ENCODE measurements at places on chromosomes 2 and 18.

DNA sequence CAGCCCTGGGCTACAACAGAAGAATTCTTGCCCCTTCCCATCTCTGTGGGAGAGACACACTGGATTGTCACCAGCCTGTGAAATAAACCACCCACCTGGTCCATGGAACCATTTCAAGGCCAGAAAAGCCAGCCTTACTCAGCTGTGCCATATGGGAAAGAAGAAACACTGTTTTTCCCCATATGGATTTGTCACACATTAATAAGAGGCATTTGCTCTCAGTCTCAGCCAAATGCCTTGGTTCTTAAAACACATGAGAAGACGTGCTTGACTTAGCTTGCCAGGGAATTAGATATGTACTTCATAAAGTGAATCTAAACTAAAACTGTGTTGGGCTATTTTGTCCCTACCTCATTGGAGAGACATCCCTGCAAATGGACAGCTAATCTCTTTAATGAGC, 308.6 kb upstream of the TNP1 start:
- no peak for DNase-seq

DNA sequence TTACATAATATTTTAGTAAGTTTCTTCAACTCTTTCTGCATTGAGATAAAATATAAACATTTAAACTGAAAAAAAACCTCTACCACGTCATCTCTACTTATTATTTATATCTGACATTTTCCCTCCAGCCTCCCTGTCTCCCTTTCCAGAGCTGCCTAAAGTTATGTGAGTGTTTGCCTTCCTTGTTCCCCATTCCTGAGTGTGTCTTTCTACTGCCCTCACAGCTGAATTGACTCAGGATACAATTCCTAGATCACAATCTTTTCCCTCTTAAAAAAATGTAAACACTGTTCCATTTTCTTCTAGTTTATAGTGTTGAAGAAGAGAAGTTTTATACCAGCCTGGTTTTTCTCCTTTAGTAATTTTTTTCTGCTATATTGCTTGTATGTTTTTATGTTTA, 5.3 kb downstream of the TRPM8 start:
- no peak for DNase-seq

DNA sequence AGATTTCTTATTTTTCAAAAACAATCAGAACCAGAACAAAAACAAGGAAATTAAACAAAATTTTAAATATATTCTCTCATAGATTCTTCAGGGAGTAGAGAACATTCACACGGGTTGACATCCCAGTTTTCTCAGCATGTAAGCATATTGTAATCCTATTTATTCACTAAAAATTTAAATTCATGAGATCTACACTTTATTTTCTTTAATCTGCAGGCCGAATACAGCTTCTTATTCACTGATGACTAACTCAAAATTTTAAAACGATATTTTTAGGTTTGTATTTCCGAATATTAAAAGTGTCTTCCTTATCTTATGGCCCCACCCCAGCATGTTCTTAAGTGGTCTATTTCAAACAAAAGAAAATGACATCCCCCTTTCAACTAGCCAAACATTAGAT, 262.4 kb downstream of the MEIS1 start:
- DNase-seq, result no peak

GRCh38 chr2:147818741-147819140, 26.1 kb upstream of the ACVR2A start:
- DNase-seq, result no peak

- no peak for DNase-seq
These were observed 26.3 kb downstream of the MBP start for GRCh38 chr18:77106331-77106730.

- DNase-seq, result no peak
These were observed 53.2 kb downstream of the NEMP2 start for GRCh38 chr2:190481339-190481738.

DNA sequence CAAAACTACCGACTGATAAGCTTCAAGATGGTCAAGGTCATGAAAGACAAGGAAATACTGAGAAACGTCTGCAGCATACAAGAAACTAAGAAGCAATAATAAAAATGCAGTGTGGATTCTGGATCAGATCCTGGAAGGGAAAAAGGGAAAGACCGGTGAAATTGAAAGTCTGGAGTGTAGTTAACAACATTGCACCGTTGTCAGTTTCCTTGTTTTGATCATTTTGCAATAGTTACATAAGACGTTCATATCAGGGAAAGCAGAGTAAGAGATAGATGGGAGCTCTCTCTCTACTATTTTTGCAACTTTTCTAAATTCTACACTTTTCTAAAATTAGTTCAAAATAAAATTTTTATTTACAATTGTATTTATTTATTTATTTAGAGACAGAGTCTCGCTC, 15.0 kb upstream of the ZNF407 start:
- no peak for DNase-seq

DNA sequence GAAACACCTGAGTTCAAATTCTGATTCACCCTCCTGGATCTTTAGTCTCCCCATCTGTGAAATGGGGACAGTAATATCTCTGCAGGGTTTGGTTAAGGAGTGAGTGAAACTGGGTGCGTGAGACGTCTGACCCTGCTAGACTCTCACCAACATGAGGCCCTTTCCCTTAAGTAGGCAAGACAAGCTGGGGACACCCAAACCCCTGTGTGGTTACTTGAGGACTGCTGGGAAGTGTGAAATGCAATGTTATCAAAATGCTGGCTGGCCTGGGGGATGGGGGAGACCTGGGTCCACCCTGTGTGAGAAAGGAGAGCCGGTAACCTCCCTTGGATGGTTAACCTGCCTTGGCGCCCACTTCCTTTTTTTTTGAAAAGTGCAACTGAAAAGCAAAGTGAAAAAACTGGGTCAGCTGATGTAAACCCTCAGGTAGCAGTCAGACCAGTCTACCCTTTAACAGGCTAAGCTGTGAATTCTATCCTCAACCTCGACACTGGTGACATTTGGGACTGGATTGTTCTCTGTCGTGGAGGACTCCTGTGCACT, 82.3 kb downstream of the INPP5D start:
- DNase-seq, result peak; percentile 66

DNA sequence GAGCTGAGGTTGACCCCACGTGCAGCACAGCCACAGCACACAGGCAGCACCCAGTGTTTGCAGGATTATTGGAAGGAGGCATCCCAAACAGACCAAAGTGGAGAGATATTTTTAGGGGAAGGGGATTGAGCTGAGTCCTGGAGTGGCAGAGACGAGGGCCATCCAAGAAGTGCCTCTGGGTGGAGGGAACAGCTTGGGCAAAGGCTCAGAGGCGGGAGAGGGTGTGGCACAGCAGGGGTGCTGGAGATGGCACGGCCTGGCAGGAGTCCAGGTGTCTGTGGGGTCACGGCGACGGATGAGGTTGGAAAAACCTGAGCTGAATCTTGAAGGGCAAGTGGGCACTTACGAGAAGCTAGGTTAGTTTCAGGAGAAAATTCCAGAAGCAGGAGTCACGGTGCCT, 60.6 kb downstream of the INHBB start:
- no peak for DNase-seq

DNA sequence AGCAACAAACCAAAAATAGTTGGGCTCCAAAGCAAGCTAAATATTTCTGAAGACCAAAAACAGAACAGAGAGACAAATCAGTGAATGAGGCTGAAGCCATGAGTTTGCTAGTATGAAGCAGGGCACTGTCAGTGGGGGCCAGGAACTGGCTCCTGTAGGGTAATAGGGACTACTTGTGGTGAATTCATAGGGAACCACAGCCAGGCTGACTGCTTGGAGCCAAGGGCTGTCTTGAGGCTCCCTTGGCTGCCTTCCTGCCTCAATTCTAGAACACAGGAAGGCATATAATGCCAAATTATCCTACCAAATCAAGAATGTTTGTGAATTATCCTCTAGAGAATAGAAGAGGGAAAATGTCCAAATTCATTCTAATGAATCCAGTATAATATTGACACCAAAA, 406.0 kb downstream of the CCDC85A start:
- DNase-seq, result no peak

- DNase-seq, result no peak
These were observed 42.8 kb upstream of the CYTIP start for GRCh38 chr2:157486596-157487270.

DNA sequence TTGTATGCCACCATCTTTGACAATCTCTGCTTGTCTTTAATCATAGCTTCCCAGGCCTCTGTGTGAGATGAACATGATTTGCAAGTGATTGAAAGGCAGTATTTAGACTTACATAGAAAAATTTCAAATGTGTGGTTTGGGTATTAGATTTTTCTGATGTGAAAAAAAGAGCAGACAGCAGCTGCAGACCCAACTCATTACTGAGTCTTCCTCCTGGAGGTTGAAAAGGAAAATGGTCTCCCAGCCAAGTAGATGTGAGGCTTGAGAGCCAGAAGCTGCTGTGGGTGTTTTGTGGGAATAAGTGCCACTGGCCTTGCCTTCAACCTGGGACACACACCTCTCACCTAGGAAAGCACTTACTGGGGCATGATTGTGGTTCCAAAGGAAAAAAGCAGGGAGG, 92.5 kb downstream of the KCTD18 start:
- no peak for DNase-seq

- no peak for DNase-seq
These were observed 5.6 kb upstream of the OTOF start for GRCh38 chr2:26483516-26483915.

DNA sequence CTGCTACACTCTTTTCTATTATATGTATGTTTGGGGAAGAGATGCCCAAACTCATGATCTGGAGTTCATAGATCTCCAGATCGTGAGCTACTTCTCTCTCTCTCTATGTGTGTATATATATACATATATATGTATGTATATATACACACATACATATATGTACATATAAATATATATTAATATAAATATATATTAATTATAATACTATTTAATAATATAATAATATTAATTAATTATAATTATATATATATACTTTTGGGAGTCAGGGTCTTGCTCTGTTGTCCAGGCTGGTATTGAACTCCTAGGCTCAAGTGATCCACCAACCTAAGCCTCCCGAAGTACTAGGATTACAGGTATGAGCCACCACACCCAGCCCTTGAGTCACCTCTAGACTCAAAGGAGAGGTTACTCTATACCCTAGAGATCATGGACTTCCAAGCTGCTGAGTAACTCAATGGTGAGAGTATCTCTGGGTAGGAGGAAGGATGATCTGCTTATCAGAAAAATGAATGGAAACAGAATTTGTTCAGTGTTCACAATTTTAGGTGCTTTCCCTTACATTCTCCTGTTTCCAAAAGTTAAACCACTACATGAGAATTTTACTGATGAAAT, 463.5 kb upstream of the TRIB2 start:
- no peak for DNase-seq

DNA sequence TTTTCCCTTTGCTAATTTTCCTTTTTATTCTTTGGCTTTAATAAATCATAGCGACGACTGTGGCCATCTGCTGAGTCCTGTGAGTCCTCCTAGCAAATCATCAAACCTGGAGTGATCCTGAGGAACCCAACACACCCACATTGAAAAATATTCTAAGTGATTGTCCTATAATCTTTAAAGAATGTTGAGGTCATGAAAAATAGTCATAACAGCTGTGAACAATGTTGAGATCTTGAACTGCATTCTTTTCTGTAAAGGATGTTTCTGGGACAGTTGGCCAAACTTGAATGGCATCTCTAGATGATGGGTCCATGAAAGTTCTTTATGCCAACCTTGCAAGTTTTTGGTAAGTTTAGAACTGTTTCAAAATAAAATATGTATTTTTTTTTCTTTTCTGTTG, 53.2 kb upstream of the ADAM23 start:
- DNase-seq, result no peak

GRCh38 chr2:169709981-169710380, 15.7 kb downstream of the PHOSPHO2 start:
- no peak for DNase-seq

DNA sequence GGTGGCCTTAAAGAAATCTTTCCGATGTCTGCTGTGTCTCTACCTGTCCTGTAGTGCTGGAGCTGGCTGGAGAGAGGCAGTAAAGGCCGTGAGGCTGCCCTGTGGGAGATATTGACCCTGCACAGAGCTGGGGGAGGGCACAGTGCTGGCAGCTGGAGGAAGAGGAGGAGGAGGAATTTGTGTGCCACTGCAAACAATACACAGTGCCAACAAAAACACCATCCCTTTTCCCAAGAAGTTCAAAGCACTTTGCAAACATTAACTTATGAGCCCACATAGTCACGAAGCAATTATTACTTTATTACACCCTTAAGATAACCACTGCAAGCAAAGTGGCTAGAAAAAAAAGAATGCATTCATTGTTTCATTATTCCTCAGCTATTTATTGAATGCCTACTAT, 45.0 kb upstream of the CYTIP start:
- DNase-seq, result no peak

DNA sequence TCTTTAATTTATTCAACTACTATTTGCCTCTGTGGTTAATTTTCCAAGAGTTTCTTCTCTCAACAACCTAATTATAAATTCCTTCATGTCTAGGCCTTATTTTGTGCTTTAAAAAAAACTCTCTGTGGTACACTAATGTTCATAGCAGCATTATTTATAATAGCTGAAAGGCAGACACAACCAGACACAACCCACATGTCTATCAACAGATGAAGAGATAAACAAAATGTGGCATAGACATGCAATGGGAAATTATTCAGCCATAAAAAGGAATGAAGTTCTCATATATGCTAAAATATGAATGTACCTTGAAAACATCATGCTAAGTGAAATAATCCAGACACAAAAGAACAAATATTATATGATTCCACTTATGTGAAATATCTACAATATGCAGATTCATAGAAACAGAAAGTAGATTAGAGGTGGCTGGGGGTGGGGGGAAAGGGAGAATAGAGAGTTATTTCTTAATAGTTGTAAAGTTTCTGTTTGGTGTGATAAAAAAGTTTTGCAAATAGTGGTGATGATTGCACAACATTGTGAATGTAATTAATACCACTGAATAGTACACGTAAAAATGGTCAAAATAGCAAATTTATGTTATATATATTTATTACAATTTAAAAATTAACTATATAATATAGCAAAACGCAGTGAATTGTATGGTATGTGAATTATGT, 28.1 kb upstream of the RASGRP3 start:
- no peak for DNase-seq

GRCh38 chr2:73910873-73911547, 15.7 kb upstream of the DGUOK start:
- DNase-seq, result no peak

DNA sequence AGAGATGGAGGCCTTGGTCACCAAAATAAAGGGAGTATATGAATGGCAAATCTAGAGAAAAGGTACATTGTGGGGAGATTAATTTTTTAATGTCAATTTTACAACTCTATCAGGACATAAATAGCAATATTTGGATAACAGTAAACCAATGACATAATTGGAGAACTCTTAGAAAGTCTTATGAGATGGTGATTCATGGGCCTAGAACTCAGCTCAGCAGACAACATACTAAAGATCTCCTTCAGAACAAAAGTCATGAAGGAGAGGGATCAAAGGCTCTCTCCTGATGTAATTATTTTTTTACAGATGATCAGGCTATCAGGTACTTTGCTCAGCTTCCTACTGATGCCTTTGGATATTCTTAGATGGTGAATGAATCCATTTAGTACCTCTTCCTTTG, 90.0 kb downstream of the CRACDL start:
- DNase-seq, result no peak

All from GM19239 (cell line).